ENCODE measurements at places on chromosomes 5 and 9. TPM values are rescaled to one million over a fixed set of nuclear protein-coding genes. Genes with fewer than 3 reads are reported as not detected.

- H3K36me3 ChIP-seq = no peaks in the 10 kb centered on the region
- no peaks in the 10 kb centered on the region for H3K27me3 ChIP-seq
- H3K4me1 ChIP-seq = no peaks in the 10 kb centered on the region
- no peak for DNase-seq
- H3K27ac ChIP-seq = no peak overlapping the region
Measured at GRCh38 chr9:5389109-5389732, 48.5 kb downstream of the PLGRKT start.

GRCh38 chr5:59543821-59544442, 349.6 kb downstream of the PDE4D start:
- no peak for DNase-seq
- H3K4me1 ChIP-seq = peaks cover 17% of the 10 kb centered on the region
- H3K27ac ChIP-seq = peak overlapping the region; percentile 40
- H3K4me3 ChIP-seq = no peak overlapping the region
- no peaks in the 10 kb centered on the region for H3K27me3 ChIP-seq
- no peaks in the 10 kb centered on the region for H3K36me3 ChIP-seq

The CDH9 gene
- 3.5 TPM for polyA plus RNA-seq

DNA sequence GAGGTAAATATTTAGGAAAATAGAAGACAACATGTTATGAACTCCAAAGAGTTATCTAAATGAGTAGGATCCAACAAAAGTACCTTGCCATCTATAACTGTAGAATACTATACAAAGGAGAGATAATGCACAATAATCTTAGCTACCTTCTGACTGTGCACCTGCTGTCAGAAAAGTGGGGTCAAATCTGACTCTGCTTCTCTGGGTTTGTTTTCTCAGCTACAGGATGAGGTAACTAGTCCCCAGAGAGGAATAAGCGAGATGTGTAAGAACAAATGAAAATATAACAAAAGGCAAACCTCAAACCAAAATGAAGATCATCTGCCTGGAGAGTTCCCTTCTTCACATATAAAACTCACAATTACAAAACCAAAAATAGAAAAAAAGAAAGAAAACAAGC, 204.8 kb downstream of the DCP2 start:
- no peaks in the 10 kb centered on the region for H3K27me3 ChIP-seq
- DNase-seq = no peak
- no peaks in the 10 kb centered on the region for H3K36me3 ChIP-seq
- H3K4me1 ChIP-seq = peaks cover 5% of the 10 kb centered on the region
- no peak overlapping the region for H3K4me3 ChIP-seq

The TLX3 gene
- not detected for polyA plus RNA-seq

- no peaks in the 10 kb centered on the region for H3K27me3 ChIP-seq
- no peaks in the 10 kb centered on the region for H3K36me3 ChIP-seq
- H3K27ac ChIP-seq = no peak overlapping the region
- no peak for DNase-seq
Measured at GRCh38 chr9:131824155-131824594, 84.3 kb upstream of the RAPGEF1 start.

DNA sequence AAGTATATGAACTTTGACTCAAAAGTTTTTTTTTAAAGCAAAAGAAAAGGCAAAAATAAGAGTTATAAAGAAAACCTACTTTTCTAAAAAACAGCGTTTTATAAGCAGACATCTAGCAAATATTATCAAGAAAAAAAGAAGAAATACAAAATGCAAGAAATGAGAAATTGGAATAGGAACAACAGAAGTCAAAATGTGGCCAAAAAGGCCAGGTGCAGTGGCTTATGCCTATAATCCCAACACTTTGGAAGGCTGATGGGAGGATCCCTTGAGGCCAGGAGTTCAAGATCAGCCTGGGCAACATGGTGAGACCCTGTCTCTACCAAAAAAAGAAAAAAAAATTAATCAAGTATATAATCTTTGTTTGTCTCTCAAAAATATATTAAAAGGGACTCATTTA, 35.9 kb downstream of the APTX start:
- no peaks in the 10 kb centered on the region for H3K27me3 ChIP-seq
- H3K4me3 ChIP-seq = no peak overlapping the region
- no peak for DNase-seq
- H3K36me3 ChIP-seq = peaks cover 2% of the 10 kb centered on the region
- H3K4me1 ChIP-seq = no peaks in the 10 kb centered on the region

DNA sequence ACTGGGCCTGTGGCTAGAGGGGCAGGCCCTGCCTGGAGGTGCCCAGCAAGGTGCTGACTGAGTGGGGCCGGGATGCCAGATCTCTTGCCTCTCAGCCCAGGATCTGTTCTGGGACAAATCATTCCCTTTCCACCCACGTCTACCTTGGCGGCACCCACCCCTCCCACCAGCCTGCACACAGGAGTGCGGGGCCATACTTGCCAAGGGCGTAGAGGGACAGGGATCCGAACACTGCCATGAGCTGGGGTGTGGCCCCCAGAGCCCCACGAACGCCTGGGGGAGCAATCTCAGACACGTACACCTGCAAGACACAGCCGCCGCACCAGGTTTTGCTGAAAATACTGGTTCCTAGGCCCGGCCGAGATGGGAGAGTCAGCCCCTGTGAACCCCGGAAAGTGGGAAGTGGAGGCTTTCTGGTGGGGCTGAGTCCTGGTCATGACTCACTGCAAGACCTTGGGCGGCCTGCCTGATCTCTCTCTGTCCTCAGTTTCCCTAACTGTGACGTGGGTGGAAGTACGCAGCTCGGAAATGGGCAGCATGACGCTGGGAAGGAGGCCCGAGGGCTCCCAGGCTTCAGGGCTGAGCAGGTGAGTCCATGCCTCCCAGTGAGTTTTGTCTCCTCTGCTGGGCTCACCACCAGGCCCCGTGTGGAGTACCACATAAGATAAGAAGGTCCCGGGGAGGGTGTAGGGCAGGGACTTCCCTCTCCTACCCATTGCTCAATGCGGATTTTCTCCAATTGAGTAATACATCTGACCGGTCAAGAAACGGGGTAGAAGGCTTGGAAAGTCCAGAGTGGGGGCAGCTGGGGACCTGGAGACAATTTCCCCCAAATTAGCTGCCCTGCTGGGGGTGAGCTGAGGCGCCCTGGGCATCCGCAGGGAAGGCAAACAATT, 2.6 kb downstream of the SLC2A6 start:
- no peak overlapping the region for H3K4me3 ChIP-seq
- no peaks in the 10 kb centered on the region for H3K36me3 ChIP-seq
- H3K27me3 ChIP-seq = no peaks in the 10 kb centered on the region
- H3K4me1 ChIP-seq = no peaks in the 10 kb centered on the region

DNA sequence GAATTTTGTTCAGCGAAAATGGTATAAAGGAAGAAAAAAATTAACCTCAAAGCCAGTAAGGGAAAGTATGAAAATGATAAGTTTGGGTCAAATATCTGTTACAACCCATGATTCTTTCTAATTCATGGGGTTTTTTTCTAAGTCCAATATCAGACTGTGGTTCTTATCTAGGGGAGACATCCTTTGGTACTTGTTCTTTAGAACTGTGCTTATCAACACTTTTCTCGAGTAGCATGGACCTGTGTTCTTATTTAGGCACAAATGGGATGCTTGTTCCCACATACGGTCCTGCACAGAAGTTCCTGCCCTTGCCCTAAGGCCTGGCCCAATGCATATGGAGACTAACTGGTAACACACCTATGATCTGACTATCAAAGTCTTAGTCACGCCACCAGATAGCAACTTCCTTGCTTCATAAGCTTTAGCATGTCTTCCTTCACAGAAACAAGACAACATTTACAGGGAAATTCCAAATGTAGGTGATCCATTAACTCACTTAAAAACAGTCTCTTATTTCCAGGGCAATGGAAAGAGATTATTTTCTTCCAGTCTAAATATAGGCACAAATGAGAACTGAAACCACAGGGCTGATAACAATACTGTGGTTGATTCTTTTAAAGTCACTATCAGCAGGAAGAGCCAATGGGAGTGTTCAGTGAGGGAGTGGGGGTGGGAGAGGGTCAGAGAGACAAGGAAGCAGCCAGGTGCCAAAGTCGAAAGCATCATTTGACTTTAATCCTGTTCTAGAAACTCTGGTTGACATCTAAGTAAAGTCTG, 268.8 kb upstream of the ANKRD55 start:
- peaks cover 2% of the 10 kb centered on the region for H3K4me1 ChIP-seq
- no peaks in the 10 kb centered on the region for H3K36me3 ChIP-seq
- no peak overlapping the region for H3K4me3 ChIP-seq
- no peaks in the 10 kb centered on the region for H3K27me3 ChIP-seq
- DNase-seq = peak; percentile 74

The SLC22A4 gene
- polyA plus RNA-seq = 1.5 TPM

GRCh38 chr9:117411547-117411946, 3.3 kb downstream of the ASTN2 start:
- DNase-seq = peak; percentile 14
- H3K36me3 ChIP-seq = no peaks in the 10 kb centered on the region
- no peak overlapping the region for H3K4me3 ChIP-seq
- peaks cover 47% of the 10 kb centered on the region for H3K27me3 ChIP-seq
- H3K27ac ChIP-seq = no peak overlapping the region

DNA sequence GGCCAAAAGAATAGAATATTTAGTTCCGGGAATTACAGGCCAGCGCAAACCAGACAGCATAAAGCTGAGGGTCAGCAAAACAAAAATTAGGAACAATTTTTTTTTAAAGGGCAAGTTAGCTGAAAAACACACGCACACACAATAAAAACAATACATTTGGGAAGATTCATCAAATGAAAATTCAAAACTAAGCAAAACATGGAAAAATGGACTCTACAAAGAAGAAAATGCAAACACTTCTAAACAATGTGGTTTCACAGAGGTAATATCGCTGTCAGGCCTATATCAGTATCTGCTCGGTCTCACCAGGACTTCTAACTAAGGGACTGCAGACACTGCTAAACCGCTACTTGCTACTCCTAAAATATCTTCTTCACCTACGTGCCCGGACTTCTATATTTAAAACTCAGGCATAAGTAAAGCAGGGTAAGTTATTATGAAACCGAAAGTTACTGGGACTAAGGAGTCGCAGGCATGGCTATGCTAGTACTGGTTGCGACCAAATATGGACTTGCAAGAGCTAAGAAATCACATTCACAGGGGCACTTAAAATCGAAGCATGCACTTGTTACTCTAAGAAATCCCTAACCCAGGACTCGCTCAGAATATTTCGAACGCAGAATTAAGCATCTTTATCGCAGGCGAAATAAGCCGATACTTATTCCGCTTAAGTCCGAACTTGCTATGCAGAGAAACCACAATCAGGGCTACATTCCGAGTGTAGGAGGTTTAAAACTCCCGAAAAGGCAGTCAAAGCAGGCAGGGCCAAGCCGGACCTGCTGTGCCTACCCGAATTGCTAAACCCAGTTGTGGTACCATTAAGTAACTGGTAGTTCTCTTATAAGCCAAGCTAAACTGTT, 2.3 kb downstream of the ANXA2R start:
- DNase-seq = peak; percentile 76
- peak overlapping the region; percentile 18 for H3K4me3 ChIP-seq
- peak overlapping the region; percentile 62 for H3K27ac ChIP-seq
- H3K27me3 ChIP-seq = peaks cover 10% of the 10 kb centered on the region

DNA sequence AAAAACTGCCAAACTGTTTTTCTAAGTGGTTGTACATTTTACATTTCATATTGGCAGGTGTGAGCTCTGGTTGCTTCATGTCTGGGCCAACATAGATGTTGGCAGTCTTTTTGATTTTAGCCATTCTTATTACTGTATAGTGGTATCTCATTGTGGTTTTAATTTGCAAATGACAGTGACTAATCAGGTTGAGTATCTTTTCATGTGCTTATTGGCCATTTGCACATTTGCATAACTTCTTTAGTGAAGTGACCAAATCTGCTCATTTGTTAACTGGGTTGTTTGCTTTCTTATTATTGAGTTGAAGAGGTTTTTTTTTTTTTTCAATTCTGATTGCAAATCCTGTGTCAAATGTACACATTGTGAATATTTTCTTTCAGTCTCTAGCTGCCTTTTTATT, 36.9 kb upstream of the MSX2 start:
- no peak overlapping the region for H3K27ac ChIP-seq
- DNase-seq = no peak
- no peaks in the 10 kb centered on the region for H3K36me3 ChIP-seq
- H3K27me3 ChIP-seq = peaks cover 27% of the 10 kb centered on the region
- H3K4me1 ChIP-seq = no peaks in the 10 kb centered on the region
- H3K4me3 ChIP-seq = no peak overlapping the region

GRCh38 chr9:37515620-37516258, 30.0 kb downstream of the POLR1E start:
- H3K27ac ChIP-seq = no peak overlapping the region
- no peak overlapping the region for H3K4me3 ChIP-seq
- H3K27me3 ChIP-seq = no peaks in the 10 kb centered on the region
- no peak for DNase-seq
- H3K36me3 ChIP-seq = no peaks in the 10 kb centered on the region

- no peak for DNase-seq
- no peak overlapping the region for H3K4me3 ChIP-seq
- H3K4me1 ChIP-seq = peaks cover 28% of the 10 kb centered on the region
- no peaks in the 10 kb centered on the region for H3K27me3 ChIP-seq
- no peaks in the 10 kb centered on the region for H3K36me3 ChIP-seq
Measured at GRCh38 chr5:80187421-80188090, 68.3 kb downstream of the SERINC5 start.

- no peak overlapping the region for H3K4me3 ChIP-seq
- no peak overlapping the region for H3K27ac ChIP-seq
- DNase-seq = no peak
- peaks cover 48% of the 10 kb centered on the region for H3K36me3 ChIP-seq
- no peaks in the 10 kb centered on the region for H3K27me3 ChIP-seq
Measured at GRCh38 chr5:160269017-160269416, 39.7 kb downstream of the FABP6 start.

- H3K4me1 ChIP-seq = no peaks in the 10 kb centered on the region
- no peaks in the 10 kb centered on the region for H3K36me3 ChIP-seq
- no peak for DNase-seq
- no peak overlapping the region for H3K4me3 ChIP-seq
- H3K27ac ChIP-seq = no peak overlapping the region
Measured at GRCh38 chr5:107112216-107112615, 558.5 kb downstream of the EFNA5 start.

DNA sequence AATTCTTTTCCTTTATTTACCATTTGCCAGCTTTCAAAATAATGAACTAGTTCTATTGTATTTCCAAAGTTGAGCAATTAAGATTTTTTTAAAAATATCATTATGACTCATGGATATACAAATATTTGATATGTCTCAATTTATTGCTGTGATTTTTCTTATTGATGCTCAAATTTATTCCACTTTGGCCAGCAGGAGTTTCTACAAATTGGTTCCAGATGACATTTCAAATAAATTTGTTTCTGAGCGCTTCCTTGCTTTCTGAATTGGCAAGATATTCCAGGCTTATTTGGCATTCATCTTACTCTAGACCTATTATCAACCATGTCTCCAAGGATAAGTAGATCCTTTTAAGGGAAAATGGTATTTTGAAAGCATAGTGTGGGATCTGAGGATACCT, 58.5 kb upstream of the TJP2 start:
- H3K4me3 ChIP-seq = no peak overlapping the region
- H3K27me3 ChIP-seq = no peaks in the 10 kb centered on the region
- DNase-seq = no peak
- no peaks in the 10 kb centered on the region for H3K36me3 ChIP-seq

- H3K27ac ChIP-seq = no peak overlapping the region
- peak; percentile 28 for DNase-seq
- H3K36me3 ChIP-seq = no peaks in the 10 kb centered on the region
- no peak overlapping the region for H3K4me3 ChIP-seq
- H3K27me3 ChIP-seq = peaks cover 2% of the 10 kb centered on the region
- H3K4me1 ChIP-seq = no peaks in the 10 kb centered on the region
Measured at GRCh38 chr5:1555011-1555807, 31.4 kb upstream of the LPCAT1 start.

The OTULINL gene
- polyA plus RNA-seq = 20.8 TPM

GRCh38 chr5:171606414-171607024, 179.1 kb upstream of the SMIM23 start:
- H3K4me3 ChIP-seq = no peak overlapping the region
- no peaks in the 10 kb centered on the region for H3K4me1 ChIP-seq
- H3K36me3 ChIP-seq = no peaks in the 10 kb centered on the region
- no peak for DNase-seq
- H3K27me3 ChIP-seq = peaks cover 6% of the 10 kb centered on the region
- H3K27ac ChIP-seq = no peak overlapping the region

Data from small intestine (tissue), 16 donors.